ENCODE measurements at places on chromosomes 6 and 20. TPM values are rescaled to one million over a fixed set of nuclear protein-coding genes. Genes with fewer than 3 reads are reported as not detected.

Gene SLC17A9
- polyA plus RNA-seq: 48.3 TPM

Gene GRM1
- polyA plus RNA-seq: 0.03 TPM

Gene ZNF334
- 0.08 TPM for polyA plus RNA-seq

Gene ARID1B
- polyA plus RNA-seq: 21.8 TPM

Gene TAP2
- 14.1 TPM for polyA plus RNA-seq

Gene PXMP4
- 8.0 TPM for polyA plus RNA-seq

Gene ARHGAP18
- 11.0 TPM for polyA plus RNA-seq

All from endothelial cell of umbilical vein (primary cell).